ENCODE measurements at places on chromosomes 3 and 15. TPM values are rescaled to one million over a fixed set of nuclear protein-coding genes. Genes with fewer than 3 reads are reported as not detected.

The FRMD5 gene
- not detected for total RNA-seq

The ST6GAL1 gene
- total RNA-seq, result 175 TPM

The WWTR1 gene
- total RNA-seq, result 1.1 TPM

The ANKRD28 gene
- total RNA-seq, result 53.6 TPM

The DNAH12 gene
- total RNA-seq, result 0.20 TPM

The POLQ gene
- 27.1 TPM for total RNA-seq

The LRRIQ4 gene
- total RNA-seq, result not detected

The SYNM gene
- total RNA-seq, result 2.8 TPM

The HGD gene
- 0.61 TPM for total RNA-seq

The TMEM158 gene
- 0.15 TPM for total RNA-seq

The LMAN1L gene
- total RNA-seq, result 3.8 TPM

The MYD88 gene
- total RNA-seq, result 74.7 TPM

The SMCO1 gene
- total RNA-seq, result not detected

The EHD4 gene
- 36.8 TPM for total RNA-seq

The CIB2 gene
- 1.9 TPM for total RNA-seq

The SPESP1 gene
- total RNA-seq, result 0.56 TPM

The MME gene
- not detected for total RNA-seq

The SPTSSB gene
- not detected for total RNA-seq

The CEMIP gene
- total RNA-seq, result 0.12 TPM

The CCDC191 gene
- 2.6 TPM for total RNA-seq

The IMPG2 gene
- total RNA-seq, result 0.54 TPM

The C3orf49 gene
- total RNA-seq, result not detected

The RASGRP1 gene
- total RNA-seq, result 224 TPM

The PEX11A gene
- total RNA-seq, result 1.7 TPM

The P2RY12 gene
- total RNA-seq, result not detected

The GRK7 gene
- not detected for total RNA-seq

The FBXO40 gene
- total RNA-seq, result not detected

The LRRC34 gene
- total RNA-seq, result 1.9 TPM

The SLC24A5 gene
- not detected for total RNA-seq

The TFRC gene
- 577 TPM for total RNA-seq

The SLC27A2 gene
- 45.3 TPM for total RNA-seq

The GOLGA8S gene
- 0.61 TPM for total RNA-seq

The SLC28A1 gene
- not detected for total RNA-seq

The KLF15 gene
- not detected for total RNA-seq

The MST1R gene
- total RNA-seq, result 4.8 TPM

The ITPKA gene
- 2.1 TPM for total RNA-seq

The CHRFAM7A gene
- total RNA-seq, result not detected

The ANKRD63 gene
- total RNA-seq, result not detected

The ANKUB1 gene
- total RNA-seq, result not detected

The ZIC1 gene
- total RNA-seq, result not detected

The TNFAIP8L3 gene
- 0.17 TPM for total RNA-seq

The CORO2B gene
- not detected for total RNA-seq

The PAK6 gene
- total RNA-seq, result 0.22 TPM

The ETV5 gene
- 0.88 TPM for total RNA-seq

The GOLGA8F gene
- total RNA-seq, result not detected

The DLL4 gene
- not detected for total RNA-seq

The SEMA3G gene
- total RNA-seq, result not detected

The ARL6IP5 gene
- total RNA-seq, result 278 TPM

The MYL3 gene
- total RNA-seq, result not detected

The FETUB gene
- not detected for total RNA-seq

The CCDC80 gene
- 0.44 TPM for total RNA-seq

Measured in T-helper 1 cell treated with Interleukin-12 subunit alpha and Interleukin-12 subunit beta and Interleukin-4 antibody, amounts not matched to agents 30 ng/mL and 1 ng/mL, for 36 hours (primary cell).